HTR-8/SVneo (cell line): ENCODE measurements at places on chromosomes 2 and 18.
A peak's percentile ranks its signal among the peaks of the same experiment; 100 is the strongest.

DNA sequence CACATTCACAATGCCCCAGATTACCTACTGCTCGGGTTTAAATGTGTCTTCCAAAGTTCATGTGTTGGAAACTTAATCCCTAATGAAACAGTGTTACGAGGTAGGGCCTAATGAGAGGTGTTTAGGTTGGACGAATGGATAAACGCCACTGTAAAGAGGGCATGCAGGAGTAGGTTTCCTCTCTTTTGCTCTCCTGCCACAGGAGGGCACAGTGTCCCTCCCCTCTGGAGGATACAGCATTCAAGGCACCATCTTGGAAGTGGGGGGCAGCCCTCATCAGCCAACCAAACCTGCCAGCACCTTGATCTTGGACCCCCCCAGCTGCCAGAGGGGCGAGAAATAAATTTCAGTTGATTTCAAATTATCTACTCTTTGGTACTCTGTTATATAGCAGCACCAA lies 103.5 kb downstream of the TSHZ1 start:
- DNase-seq, result no peak

- DNase-seq, result no peak
Observed at GRCh38 chr2:129465045-129465444, 514.4 kb upstream of the RAB6C start.

DNA sequence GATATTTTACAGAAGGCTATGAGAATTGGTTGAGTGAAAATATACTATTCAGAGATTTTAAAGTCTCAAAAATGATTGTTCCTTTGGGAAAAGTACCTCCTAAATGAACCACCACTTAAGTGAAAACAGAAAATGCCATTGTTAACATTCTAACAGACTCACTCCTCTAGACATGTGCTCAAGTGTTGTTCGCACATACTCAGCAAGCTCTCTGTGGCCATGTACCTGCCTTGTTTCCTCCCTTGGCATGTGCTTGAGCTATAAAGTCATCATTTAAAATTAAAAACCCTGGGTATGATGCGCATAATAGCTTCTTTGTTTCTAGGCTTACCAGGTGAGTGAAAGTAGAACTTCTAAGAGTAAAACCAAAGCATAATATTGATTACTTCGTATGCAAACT lies 343.2 kb upstream of the VRK2 start:
- no peak for DNase-seq

- no peak for DNase-seq
Observed at GRCh38 chr18:77110936-77111335, 21.6 kb downstream of the MBP start.

- no peak for DNase-seq
Observed at GRCh38 chr2:4354164-4354563, 650.8 kb downstream of the DCDC2C start.

- no peak for DNase-seq
Observed at GRCh38 chr2:174344716-174345461, 10.1 kb downstream of the SP9 start.

DNA sequence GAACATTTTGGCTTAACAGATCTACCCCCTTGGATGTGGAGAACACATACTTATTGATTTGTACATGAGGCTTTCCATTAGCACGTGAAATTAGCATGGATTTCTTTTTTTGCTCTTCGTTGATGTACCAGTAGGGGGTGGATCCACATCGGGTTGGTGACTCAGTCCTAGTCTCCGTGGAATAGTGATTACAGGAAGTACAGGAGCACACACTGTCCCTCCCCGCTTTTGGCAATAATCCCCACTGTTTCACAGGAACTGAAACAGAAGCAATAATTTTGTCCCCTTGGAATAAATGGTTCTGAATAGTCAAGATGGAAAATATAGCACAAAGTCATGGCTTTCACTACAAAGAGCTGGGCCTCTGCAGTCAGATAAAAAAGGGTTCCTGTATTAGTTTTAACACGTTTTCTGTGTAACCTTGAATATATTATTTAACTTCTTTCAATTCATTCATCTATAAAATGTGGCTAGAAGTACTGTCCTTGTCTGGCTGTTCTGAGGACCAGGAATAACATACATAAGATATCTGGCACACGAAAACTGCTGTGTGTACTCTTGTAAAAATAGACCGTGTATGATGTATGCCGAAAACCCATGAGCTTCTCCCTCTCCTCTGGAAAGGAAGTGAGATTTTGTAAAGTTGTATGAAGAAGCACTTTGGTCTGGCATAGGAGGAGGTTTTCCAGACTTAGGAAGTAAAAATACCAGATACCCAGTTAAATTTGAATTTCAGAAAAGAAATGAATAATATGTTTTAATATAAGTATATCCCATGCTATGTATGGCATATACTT lies 229.2 kb downstream of the GALR1 start:
- no peak for DNase-seq

- DNase-seq, result no peak
Observed at GRCh38 chr2:179248024-179248348, 16.6 kb downstream of the SESTD1 start.

GRCh38 chr2:70831861-70832260 lies 3.8 kb downstream of the CD207 start:
- DNase-seq, result no peak

GRCh38 chr2:2974982-2975381 lies 402.6 kb downstream of the EIPR1 start:
- DNase-seq, result no peak

GRCh38 chr2:61714210-61714609 lies 139.7 kb downstream of the FAM161A start:
- no peak for DNase-seq

DNA sequence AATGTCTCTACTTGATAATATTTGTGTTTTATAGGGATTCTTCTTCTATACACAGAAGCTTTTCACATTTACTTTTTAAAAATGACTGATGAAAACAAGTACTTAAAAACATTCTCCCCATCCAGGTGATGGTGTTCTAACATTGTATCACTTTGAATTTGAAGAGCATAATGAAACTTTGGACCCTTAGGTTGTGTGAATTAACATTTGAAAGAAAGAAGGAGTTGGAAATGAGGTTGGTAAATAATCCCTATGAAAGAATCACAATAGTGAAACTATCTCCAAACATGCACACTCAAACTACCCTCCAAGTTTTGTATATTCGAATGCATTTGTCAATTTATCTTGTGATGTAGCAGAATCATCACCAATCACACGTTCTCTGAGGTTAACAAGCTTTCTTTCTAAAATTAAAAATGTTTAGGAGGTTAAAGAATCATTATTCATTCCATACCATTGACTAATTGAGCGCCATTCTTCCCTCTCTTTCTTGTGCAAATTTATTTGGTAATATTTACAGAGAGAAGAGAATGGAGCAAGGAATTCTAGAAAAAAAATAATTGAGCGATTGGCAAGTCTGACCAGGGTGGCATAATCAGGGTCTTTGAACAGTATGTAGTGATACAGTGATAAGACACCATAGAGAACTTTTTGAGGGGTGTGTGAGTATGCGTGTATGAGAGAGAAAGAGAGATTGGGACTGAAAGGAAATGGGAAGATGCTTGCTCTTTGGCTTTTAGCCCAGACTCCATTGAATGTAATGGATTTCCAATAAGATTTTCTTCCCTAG lies 260.0 kb upstream of the NRXN1 start:
- no peak for DNase-seq

DNA sequence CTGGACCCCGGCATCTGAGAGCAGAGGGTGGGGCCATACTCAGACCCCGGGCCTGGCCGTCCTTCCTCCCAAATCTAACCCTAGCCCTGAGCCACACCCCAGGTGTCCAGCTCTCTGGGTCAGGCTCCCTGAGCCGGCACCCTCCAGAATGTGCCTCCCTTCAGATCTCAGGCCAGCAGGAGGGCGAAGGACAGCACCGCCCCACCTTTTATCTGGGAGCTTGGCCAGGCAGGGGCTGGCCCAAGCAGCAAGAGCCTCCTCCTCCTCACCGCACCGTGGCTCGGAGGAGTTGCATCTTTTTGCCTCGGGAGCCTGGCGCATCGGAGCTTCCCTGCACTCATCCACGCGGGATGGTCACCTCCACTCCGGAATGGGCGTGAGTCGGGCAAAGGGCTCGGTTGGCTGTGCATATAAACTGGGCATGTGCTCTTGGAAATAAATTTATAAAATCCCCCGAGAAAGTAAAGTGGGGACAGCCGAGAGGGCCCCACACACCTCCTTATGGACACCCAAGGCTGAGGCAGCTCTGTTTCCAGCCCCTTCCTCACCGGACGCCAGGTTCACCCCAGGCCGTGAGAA lies 69.1 kb upstream of the CTDP1 start:
- DNase-seq, result no peak

GRCh38 chr2:85540133-85540648 lies 1.2 kb downstream of the MAT2A start:
- no peak for DNase-seq

DNA sequence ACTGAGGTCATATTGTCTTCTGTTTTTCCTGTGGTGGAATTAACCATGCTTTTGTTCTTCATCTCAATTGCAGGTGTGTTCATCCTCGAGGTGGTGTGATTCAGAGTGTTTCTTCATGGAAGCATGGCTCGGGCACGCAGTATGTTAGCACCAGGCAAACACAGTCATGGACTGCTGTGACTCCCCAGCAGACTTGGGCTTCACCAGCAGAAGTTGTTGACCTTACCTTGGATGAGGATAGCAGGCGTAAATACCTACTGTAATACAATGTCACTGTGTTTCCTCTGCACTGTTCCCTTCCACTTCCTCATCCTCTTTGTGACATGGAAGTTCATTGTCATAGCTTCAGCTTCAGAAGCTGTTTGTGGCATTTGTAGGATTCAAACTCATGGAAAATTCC lies 158.7 kb downstream of the HAUS1 start:
- no peak for DNase-seq

DNA sequence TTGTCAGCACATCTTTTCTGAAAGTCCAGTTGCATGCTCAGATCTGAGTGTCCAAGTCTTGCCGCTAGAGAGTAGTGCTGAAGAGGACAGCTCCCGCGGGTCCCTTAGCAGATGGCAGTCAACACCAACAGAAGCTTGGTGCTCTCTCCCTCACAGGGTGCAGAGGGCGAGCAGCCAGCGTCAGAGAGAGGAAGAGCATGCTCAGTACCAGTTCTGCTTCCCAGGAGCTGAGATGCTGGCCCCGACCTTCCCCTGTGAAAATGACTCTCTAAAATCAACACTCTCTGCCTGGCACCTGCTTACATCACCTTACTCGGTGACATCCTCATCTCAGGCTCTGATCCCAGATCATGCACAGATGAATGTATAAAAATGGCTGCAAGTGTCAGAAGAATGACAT lies 86.0 kb upstream of the TWIST2 start:
- DNase-seq, result peak; percentile 43

- no peak for DNase-seq
Observed at GRCh38 chr2:49971453-49971852, 817.1 kb upstream of the FSHR start.

GRCh38 chr2:158741625-158742024 lies 53.5 kb upstream of the DAPL1 start:
- DNase-seq, result no peak

DNA sequence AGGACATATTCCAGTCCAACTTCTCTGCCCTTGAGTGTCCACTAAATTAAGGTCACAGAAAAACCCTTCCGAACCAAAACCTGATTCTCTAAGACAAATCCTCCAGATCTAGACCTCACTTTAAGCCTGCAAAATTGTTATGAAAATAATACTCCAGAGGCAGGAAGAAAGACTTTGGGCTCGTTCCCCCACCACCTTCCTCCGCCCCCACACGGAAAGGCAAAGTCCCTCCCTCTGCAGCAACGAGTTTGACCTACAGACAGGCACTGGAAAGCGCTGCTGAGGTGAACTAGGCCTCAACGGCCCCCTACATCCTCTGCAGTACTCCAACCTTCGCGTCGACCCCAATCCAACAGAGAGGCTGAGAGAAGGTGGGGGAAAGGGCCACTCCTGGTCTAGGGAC lies 808 bp downstream of the ATP5MC3 start:
- DNase-seq, result no peak

DNA sequence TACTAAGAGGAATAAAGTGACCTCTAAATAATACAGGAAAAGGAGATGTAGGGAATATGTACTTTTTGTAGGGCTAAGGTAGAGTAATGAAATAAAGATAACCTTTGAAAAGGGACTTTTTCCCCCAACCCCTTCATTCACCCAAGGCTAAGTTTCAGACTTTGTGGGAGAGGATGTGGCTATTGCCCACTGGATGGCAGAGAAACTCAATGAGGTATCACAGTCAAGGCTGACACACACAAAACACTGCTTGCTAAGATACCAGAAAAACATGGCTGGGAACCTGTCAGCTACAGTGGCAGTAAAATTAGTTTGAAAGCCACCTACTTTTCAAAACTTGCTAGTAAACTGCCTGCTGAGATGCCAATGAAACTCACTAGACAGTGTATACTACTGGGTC lies 158.8 kb upstream of the WDSUB1 start:
- no peak for DNase-seq

DNA sequence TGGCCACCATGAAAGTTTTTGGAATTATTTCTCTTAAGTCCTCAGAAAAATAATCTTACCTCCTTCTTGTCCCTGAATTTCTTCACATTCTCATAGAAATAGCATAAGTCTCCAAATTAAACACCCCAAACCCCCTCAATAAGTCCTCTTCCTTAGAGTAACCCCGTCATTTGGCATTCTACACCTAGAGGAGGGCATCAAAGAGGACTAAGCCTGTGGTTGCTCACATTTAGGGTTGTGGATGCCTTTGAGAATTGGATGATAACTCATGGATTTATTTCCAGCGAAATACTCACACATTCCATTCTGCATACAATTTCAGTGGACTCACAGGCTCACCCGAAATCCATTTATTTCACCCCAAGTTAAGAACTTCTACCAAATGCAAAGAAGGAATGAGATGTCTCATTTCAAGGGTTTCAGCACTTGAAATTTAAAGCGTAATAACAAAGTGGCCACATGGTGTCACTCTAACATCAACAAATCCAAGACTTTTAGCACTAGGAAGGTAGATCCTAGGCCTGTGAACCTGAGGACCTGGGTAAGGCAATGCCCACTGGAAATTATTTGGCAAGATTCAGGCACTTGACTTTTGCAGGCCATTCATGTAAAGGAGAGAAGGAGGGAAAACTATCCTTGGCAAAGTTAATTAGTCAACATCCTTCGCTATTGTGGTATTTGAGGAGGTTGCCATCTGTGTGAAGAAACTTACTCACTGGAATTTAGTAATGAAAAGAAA lies 24.6 kb downstream of the DYTN start:
- DNase-seq, result peak; percentile 57

- peak; percentile 41 for DNase-seq
Observed at GRCh38 chr2:68216454-68217310, 35.6 kb downstream of the PPP3R1 start.

- no peak for DNase-seq
Observed at GRCh38 chr2:160433466-160434140, 60.0 kb downstream of the RBMS1 start.

GRCh38 chr2:212360068-212360460 lies 178.5 kb downstream of the ERBB4 start:
- no peak for DNase-seq

- no peak for DNase-seq
Observed at GRCh38 chr2:6810961-6811360, 54.7 kb downstream of the CMPK2 start.
